Stimulated activated CD4-positive, alpha-beta T cell treated with anti-CD3 and anti-CD28 coated beads, Interleukin-1b, Interleukin-23, amount 100 ng/mL, for 4 hours (primary cell): ENCODE measurements at places on chromosomes 5 and 9.
A peak's percentile ranks its signal among the peaks of the same experiment; 100 is the strongest.

- no peak for DNase-seq
Measured at GRCh38 chr9:219670-220365, 5.2 kb downstream of the DOCK8 start.

- DNase-seq, result no peak
Measured at GRCh38 chr9:130663258-130663976, 977 bp upstream of the PRDM12 start.

DNA sequence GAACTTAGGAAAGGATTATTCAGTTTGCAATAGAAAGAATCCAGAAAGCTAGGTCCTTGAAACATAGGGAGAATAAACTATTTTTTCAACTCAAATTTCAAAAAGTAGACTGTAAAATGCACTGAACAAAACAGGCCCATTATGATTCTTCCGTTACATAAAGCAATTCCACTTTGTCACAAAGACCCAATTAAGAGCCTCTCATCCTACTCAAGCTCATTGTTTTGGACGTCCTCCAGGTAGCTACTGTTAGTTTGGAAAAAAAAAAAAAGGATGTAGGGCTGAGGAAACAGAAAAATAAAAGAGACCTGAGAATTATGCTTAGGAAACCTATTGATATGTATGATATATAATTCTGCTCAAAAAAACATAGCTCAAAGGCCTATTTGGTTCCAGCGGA is 74.0 kb downstream of the DIRAS2 start:
- DNase-seq, result no peak

- DNase-seq, result no peak
Measured at GRCh38 chr5:140391312-140391711, 10.3 kb upstream of the ANKHD1 start.

- DNase-seq, result no peak
Measured at GRCh38 chr9:91907484-91908292, 42.3 kb downstream of the ROR2 start.

DNA sequence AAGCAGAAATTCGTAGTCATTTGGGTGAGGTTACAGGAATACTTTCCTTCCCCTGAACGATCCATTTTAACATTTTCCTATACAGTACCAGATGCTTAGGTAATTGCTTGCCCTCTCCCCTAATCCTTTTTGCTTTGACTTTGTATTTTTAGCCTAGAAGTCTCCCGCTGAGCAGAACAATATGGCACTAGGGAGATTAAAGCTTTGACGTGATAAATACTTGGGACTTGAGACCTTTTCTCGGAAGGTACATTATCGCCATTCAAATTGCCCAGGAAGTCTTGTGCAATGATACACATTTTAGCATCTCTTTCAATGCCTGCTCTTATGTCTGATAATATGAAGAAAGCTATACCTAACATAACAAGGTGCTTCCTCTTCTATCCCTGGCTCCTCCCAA is 22.9 kb upstream of the SPATA31C2 start:
- no peak for DNase-seq

- DNase-seq, result no peak
Measured at GRCh38 chr5:43303242-43303641, 10.0 kb downstream of the HMGCS1 start.

- no peak for DNase-seq
Measured at GRCh38 chr9:1210954-1211353, 160.8 kb downstream of the DMRT2 start.

DNA sequence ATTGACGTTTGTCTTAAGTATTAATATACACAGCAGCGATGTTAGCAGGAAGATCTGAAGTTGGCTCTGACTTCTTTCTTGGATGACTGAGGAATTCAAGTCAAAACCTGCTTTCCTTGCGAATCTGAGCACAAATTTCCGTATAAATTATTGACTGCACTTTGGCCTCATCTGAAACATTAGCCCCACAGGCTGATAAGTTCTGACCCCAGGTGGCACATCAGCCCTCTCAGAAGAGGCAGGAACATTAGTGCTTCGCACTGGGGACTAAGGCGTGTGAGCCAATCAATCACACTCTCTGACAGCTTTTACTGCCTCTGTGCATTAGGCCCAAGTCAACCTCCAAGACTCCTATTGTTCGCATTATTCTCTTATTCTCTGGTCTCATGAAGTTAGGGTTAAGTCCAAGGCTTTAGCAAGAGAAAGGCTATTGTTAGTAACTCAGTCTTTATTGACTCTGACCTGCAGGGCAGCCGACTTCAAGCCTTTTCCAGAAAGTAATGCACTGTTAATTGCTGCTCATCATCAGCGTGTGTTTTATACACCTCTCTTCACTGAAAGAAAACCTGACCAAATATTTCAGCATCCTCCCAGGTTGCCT is 84.2 kb downstream of the ZNF608 start:
- DNase-seq, result no peak

- no peak for DNase-seq
Measured at GRCh38 chr5:123421773-123422172, 1.4 kb downstream of the CEP120 start.

DNA sequence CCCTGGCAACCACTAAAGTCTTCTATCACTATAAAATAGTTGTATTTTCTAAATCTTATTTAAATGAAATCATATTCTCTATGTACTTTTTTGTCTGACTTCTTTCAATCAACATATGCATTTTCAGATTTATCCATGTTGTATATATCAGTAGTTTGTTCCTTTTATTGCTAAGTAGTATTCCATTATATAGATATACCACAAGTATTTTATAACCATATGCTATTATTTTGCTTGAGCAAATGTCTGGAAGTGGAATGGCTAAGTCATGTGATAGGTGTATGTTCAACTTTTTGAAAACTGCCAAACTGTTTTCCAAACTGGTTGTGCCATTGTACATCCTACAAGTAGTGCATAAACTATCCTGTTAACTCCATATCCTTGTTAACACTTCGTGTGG is 131.1 kb downstream of the CWC27 start:
- DNase-seq, result no peak

DNA sequence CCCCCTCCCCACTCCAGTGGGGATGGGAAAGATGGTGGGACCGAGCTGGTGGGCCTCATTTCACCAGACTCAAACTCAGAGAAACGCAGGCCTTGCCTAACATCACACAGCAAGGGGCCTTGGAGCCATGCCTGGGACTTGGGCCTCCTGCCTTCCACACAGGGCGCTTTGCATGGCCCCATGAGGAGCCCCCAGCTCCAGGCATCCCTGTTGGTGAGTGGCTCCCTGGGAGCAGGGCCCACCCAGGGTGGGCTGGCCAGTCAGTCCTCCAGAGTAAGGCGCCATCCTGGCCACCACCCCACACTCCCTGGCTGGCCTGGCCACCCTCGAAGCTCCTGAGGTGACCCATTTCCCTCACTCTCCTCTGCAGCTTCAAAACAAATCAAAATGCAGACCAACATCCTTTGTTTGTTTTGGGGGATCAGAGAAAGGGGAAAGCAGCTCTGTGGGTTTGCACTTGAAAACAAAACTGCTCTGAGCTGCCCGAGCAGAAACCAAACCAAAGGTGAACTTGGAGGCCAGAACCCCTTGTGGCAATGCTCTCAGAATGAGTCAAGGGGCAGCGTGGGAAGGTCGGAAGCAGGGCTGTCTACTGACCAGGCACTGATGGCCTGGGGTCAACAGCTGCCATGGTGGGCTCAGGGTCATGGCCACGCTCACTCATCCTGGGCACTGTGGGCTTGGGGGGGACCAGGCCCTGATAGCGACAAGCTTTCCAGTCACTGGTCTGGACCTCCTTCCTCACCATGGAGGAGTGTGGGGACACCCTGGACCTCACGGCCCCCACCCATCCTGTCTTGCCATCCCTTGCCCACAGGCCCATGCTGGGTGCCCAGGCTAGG is 37.0 kb upstream of the VDAC1 start:
- no peak for DNase-seq

DNA sequence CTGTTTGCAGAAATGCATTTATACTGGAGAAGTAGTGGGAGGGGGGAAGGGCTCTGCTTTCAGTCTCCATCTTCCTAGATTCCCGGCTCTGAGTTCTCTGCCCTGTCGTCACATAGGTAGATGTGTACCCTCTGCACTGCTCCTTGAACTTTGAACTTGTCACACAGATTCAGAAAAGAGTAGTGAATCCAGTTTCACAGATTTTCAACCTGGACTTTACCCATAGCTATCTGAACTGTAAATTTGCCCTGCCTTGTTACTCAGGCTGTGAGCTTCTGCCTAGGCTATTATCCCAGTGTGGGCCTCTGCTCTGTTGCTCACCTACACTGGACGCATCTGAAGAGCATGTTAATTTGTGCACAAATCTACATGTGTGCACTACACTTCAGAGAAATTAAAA is 12.8 kb upstream of the C9orf152 start:
- no peak for DNase-seq

DNA sequence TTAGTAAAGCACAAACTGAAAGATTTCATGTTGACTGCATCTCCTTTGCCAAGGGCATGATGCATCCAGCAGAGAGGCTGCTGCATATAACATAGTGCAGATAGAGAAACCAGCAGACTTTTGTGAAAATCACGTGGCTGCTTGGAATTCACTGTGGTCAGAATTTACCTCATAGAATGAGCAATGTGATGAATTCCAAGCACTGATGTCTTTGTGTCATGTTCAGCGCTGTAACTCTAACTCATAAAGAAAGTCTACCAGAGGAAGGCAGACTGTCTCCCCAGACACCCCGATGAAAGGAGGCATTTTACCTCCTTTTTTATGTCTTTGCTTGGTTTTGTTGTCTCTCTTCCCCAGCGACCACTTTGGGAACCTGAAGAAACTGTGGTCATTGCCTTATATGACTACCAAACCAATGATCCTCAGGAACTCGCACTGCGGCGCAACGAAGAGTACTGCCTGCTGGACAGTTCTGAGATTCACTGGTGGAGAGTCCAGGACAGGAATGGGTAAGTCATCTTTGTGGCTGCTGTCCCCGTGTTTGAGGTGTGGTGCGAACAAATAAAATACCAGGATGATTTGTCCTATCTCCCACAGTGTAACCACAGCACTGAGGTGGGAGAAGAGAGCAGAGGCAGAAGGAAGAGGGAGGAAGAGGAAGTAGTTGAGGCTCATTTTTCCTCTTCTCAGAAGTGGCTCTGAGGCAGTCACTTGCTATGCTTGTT is 42.0 kb downstream of the ITK start:
- DNase-seq, result peak; percentile 39

- no peak for DNase-seq
Measured at GRCh38 chr9:76996700-76997099, 22.8 kb upstream of the FOXB2 start.

GRCh38 chr9:79325501-79325900 is 246.3 kb upstream of the TLE4 start:
- DNase-seq, result no peak

GRCh38 chr5:10556893-10557746 is 6.8 kb upstream of the ANKRD33B start:
- no peak for DNase-seq

DNA sequence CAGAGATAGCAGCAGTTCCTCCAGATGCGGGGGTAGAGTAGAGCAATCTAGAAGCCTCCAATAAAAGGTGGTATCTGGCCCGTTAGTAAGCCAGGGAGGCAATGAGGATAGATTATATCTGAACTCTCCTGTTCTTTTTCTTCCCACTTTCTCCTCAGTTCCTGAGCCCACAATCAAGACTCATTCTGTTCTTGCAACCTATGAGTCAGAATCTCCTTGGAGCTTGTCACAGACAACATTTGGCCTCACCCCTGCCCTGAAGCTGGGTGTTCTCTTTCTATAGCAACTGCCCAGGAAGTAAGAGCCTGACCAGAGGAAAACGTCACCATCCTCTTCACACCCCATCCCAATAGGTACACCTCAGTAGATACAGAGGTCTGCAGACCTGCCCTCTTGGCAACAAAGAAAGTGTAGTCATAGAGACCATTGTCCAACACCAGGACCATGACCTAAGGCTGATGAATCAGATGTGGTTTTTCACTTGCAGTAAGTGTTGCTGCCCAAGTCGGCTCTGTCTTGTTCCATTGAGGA is 76.3 kb upstream of the PCA3 start:
- no peak for DNase-seq

GRCh38 chr5:177368869-177369644 is 11.3 kb downstream of the RGS14 start:
- DNase-seq, result no peak

DNA sequence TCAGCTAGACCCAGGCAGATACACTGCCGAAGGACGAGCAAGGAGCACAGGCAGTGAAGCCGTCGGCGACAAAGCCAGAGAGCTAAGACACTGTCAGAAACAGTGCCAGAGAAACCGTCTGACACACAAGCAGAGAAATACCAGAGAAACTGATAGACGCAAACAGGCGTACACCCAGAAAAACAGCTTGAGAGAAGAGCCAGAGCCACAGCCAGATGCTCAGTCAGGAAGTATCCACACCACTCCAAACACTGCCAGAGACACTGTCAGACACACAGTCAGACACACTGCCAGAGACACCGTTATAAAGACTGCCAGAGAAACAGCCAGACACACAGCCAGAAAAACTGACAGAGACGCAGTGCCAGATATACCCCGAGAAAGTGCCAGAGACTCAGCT is 19.1 kb downstream of the CNTFR start:
- DNase-seq, result no peak

GRCh38 chr5:20276959-20277263 is 288.9 kb upstream of the CDH18 start:
- DNase-seq, result no peak

- no peak for DNase-seq
Measured at GRCh38 chr9:100884518-100884917, 144.0 kb upstream of the PLPPR1 start.

DNA sequence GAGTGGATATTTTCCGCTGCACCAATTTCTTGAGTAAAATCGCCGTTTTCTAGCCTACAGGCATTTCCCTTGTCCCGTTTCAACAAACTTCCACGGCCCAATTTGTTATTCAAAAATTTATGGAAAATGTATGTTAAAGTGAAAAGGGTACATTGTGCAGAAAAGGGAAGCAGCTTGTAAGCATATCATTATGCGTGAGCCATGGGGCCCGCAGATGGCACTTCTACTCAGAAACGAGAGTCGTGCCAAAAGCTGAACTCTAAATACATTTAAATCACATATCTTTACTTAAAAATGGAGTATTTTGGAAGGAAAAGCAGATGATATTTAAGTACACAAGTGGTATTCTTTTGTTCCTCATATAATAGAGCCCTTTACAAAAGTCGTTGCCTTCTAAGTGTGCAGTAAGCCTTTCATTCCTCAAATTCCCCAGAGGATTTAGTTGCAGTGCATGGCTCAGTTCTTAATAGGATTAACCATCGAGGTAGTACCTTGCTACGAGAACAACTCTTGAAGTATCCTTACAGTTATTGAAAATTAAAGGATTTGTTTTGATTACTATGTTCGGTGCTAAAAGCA is 1227.2 kb upstream of the WWC1 start:
- no peak for DNase-seq

DNA sequence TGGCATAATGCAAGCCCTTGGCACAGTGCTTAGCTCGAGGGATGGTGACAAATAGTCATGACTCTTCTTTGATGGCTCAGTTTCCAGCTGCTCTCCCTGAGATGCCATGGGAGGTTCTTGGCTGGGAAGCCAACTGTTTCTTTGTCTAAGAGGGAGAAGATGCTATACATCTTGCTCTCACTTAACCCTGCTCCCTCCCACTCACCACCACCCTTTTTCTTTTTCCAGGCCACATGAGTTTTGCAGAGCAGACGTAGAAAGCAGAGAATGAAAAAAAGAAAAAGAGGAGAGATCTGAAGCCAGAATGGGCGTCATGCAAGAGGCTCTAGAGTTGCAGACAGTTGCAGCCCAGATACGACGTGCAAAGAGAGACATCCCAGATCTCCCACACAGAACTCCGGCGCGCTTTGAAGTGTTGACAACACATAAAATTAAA is 160.5 kb downstream of the FGF18 start:
- no peak for DNase-seq

- DNase-seq, result no peak
Measured at GRCh38 chr9:88972401-88972800, 18.9 kb upstream of the S1PR3 start.

GRCh38 chr5:31825518-31826068 is 186.7 kb downstream of the PDZD2 start:
- DNase-seq, result no peak

- no peak for DNase-seq
Measured at GRCh38 chr5:168946363-168946762, 354.6 kb downstream of the SLIT3 start.
